MG63 (cell line): ENCODE measurements at places on chromosomes 3 and 15.

DNA sequence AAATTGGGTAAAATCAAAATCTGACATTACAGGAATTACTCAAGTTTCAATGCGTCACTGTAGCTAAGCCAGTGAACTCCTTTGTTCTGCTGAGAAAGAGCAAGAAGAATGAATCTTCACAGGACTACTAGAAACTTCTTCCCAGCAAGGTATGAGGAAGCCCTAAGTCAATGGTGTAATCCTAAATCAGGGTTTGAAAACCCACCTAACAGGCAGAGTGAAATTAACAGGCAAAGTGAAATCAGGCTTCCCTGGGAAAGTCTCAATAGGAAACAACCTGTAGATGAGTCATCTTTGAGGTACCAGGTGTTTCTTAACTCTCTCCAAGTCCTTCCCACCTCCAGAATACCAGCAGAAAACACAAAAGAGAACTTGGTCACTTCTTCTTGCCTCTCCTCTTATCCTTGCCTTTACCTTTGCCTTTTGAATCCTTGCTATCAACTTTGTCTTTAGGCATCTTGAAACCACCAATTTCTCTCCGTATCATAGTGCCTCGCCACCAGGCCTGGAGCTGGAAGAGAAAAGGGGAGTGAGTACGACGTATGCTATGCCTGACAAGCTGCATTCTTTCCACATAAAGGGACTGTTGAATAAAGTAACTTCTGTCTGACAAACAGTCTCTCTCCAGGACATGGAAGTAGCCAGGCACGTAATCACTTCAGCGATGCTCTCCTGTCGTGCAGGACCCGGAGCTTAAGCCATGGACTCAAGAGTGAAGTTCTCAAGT is 60.6 kb upstream of the RPL35A start:
- no peak for DNase-seq

- no peak for DNase-seq
These were observed 18.6 kb downstream of the FGD5 start for GRCh38 chr3:14837186-14837877.

DNA sequence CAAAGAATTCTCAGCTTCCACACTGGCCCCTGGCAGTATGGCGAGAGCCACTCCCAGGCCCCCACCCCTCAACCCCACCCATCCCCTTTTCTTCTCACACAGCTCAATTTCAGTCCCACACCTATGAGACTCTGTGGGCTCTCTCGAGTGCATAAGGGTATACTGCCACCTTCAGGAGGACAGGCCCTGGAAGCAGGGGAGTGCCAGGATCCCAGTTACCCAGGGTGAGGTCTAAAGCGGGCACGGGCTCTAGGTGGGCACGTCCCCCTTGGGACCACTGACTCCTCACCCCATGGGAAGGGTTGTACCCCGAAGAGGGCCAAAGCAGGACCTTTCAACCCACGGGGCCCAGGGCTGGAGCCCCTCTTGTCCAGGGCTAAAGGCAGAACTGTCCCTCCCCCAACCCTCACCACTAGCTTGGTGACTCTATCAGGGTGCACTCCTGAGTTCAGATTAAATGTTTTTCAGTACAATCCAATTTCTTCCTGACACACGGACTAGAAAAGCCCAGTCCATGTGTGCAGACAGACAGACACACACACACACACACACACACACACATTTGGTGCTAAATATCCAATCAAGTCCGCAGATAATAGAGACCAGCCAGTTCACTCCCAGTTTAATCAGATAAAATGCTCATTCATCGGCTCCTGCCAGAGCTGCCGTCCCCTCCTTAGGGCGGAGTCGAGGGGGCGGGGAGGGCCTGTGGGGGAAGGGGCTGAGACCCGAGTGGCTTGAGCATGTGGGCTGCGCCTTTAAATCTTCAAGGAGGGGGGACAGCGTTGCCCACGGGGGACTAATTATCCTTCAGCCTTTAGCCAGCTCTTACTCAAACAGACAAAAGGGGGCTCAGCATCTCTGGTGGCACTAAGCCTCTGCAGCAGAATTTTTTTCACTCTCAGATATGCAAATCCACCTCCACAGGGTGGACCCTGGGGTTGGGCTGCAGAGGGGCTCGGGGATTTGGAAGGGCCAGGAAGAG is 59.3 kb downstream of the CYP11A1 start:
- DNase-seq: peak; percentile 59

DNA sequence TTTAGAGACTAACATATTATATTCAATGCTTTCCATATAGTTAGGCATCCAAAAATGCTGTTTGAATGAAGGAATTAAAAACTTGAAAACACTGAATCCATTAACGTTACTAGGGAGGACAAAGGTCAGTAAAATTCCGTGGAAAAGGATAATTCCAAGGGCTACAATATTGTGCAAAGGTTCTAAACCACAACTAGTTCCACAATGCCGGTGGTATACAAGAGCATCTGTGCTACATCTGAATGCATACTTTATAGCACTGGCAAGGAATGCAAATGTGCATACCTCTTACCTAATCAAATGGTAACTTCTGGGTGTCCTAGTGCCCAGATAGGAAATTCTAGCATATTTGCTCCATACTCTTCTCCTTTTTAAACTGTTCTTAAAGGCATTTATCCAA is 2.2 kb downstream of the ICE2 start:
- no peak for DNase-seq

- DNase-seq: no peak
These were observed 7.2 kb downstream of the RPL22L1 start for GRCh38 chr3:170862618-170863374.

- no peak for DNase-seq
These were observed 460.5 kb downstream of the TUSC7 start for GRCh38 chr3:117170094-117170493.

DNA sequence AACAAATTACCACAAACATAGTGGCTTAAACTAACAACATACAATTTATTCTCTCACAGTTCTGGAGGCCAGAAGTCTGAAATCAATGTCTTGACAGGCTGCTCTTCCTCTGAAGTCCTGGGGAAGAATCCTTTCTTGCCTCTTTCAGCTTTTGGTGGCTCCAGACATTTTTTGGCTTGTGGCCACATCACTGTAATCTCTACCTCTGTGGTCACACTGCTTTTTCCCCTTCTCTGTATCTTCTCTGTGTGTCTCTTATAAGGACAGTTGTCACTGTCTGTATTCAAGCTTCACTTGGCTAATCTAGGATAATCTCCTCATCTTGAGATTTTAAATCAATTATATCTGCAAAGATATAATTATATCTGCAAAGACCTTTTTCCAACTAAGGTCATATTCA is 80.3 kb upstream of the ABHD2 start:
- DNase-seq: no peak

DNA sequence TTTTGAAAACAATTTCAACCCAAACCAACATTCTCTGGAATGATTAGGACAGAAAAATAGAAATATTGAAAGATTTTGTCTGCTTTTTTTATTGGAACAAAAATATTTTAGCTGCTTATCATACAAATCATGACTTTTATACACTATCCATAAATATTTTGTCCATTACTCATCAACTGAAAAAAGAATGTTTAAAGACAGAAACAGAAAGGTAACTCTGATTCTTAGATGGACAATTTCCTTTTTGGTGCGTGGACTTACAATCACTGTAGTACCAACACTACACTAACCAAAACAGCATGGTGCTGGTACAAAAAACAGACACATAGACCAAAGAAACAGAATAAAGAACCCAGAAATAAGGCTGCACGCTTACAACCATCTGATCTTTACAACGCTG is 582.8 kb upstream of the CCDC54 start:
- no peak for DNase-seq

DNA sequence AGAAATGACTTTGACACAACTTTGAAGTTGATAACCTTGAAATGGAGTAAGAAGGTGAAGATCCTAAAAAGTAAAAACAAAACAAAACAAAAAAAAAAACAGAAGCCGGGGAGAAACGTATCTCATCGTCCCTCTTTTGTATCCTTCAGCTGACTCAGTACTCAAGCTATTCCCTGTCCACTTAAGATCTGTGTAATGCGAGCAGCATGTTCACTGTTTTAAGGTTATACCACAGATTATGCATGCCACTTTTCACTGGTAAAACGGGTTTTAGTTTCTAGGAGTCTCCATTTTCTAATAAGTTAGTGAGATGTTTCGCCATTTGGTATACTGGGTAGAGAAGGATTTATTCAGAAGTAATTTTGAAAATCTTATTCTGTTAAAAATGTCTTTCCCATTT is 324.3 kb downstream of the FEZF2 start:
- no peak for DNase-seq

- DNase-seq: no peak
These were observed 18.9 kb downstream of the GREM1 start for GRCh38 chr15:32736701-32737061.

GRCh38 chr3:11245276-11245675 is 26.9 kb upstream of the ATG7 start:
- DNase-seq: no peak

DNA sequence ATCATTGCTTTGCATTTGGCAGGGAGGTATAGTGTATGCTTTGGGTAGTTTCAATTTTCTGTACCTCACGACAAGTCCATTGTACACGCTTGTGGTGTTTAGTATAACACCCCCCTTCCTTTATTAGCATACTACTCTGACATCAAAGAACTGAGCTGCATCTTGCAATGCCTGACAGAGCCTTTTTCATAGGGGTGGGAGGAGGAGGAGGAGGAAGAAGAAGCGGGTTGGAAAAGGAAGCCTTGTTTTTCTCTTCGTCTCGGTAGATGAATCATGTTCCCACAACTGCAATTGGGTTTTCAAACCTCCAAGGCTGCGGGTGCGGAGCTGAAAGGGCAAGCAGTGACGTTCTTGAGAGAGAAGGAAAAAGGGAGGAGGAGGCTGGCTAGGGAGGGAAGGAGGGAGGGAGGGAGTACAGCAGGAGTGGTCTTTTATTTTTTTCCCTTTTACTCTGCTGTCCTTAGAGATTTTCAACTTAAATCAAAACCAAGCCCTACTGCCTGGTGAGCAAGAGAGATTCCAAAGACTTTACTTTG is 175.7 kb downstream of the KLHL25 start:
- DNase-seq: peak; percentile 85

- no peak for DNase-seq
These were observed 26.2 kb upstream of the ATG7 start for GRCh38 chr3:11245827-11246662.

- no peak for DNase-seq
These were observed 126.1 kb downstream of the LRRK1 start for GRCh38 chr15:101045236-101045646.

DNA sequence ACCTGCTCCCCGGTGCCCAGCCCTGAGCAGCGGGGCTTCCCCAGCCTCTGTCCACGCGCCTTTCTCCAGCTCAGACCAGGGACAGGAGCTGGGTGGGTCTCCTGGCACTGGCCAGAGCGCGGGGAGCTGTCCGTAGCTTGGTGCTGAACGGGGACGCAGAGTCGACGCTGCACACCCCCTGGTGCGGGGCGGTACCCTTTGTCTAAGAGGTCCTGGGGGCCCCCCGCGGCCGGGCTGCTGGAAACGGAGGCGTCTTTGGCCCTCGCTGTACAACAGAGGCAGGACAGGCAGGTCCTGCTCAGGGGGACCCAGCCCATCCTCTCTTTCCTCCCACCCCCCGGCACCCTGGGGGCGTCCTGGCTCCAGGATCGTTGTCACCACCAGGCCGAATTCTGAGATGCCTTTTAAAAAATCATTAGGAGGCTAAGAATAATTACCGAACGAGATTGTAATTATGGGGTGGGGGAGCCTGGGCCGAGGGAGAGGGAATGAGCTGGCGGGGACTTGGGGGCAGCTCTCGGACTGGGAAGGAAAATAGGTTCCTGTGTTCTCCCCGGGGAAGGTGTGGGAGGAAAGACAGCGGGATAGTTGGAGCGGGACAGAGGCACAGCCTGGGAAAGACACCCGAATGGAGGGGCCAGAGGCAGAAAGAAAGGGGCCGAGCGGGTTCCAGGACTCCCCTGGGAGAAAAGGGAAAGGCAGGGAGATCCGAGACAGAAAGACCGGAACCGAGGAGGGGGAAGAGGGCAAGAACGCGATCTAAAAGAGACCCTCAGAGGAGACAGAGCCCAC is 4.1 kb upstream of the SKOR1 start:
- DNase-seq: peak; percentile 26

GRCh38 chr3:125460233-125460632 is 59.8 kb downstream of the SNX4 start:
- no peak for DNase-seq

- peak; percentile 61 for DNase-seq
These were observed 1.3 kb downstream of the ELL3 start for GRCh38 chr15:43775411-43775965.

GRCh38 chr15:63075015-63075983 is 32.8 kb downstream of the TPM1 start:
- no peak for DNase-seq

- DNase-seq: no peak
These were observed 12.1 kb downstream of the LDHAL6B start for GRCh38 chr15:59218710-59219109.

DNA sequence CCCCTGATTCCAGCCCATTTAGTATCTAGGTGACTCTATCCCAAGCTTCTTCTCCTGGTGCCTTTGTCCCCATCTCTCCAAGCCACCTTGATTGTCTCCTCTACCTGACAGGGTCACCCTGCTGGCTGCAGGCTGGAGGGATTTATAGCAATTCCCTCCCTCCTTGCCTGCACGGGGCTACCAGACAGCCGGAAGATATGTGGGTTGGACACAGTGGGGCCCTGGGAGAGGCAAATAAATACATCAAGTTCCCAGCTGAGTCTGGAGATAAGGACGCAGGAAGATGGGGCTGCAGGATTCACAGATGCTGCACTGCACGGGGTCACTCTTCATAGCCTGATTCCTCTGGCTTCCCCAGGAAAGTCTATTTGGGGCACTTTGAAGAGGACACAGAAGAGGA is 9.3 kb upstream of the ISLR2 start:
- no peak for DNase-seq

DNA sequence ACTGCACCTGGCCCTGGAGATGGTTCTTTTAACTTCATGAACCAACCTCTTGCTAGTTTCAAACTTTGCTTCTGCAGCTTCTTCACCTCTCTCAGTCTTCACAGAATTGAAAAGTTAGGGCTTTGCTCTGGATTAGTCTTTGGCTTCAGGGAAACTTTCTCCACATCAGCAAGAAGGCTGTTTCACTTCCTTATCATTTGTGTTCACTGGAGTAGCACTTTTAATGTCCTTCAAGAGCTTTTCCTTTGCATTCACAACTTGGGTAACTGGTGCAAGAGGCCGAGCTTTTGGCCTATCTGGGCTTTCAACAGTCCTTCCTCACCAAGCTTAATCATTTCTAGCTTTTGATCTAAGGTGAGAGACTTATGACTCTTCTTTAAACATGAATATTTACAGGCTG is 15.7 kb upstream of the TM2D3 start:
- no peak for DNase-seq
